MV-4-11 (cell line): ENCODE measurements at places on chromosomes 13 and 19.

DNA sequence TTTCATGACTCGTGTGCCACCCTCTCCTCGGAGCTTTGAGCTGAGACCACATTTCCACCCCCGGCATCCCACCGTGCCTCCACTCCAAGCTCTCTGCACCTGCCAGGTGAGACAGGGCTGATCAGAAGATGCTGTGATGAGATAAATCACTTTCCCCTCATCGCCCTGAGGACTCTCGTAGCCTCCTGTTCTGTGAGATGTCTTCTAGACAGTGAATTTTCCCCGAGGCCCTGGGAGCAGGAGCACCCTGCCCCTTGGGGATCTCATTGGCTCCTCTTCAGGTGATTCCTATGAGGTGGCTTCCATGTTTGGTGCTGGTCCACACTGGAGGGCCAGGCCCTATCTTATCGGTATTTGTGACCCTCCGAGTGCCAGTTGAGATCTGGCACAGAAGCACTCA, 154.0 kb upstream of the TSHZ3 start:
- no peak for DNase-seq

GRCh38 chr13:24306632-24307031, 2.7 kb upstream of the C1QTNF9 start:
- no peak for DNase-seq

DNA sequence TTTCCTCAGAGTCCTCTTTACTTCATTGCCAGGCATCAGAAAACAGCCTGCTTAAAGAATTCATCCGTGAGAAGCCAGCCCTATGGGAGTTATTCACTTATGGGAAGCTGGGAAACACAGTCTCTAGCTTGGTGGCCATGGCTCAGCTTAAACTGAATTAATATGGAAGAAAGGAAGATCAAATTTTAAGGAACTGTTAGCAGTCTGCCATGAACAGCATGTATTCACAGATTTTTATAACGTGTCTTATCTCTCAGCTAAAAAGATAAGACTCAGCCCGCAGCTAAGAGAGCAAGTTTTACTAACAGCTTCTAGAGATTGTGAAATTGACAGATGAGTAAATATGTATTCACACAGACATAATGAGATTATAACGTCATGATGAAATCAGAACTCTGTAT, 253.7 kb upstream of the RXFP2 start:
- DNase-seq = no peak

DNA sequence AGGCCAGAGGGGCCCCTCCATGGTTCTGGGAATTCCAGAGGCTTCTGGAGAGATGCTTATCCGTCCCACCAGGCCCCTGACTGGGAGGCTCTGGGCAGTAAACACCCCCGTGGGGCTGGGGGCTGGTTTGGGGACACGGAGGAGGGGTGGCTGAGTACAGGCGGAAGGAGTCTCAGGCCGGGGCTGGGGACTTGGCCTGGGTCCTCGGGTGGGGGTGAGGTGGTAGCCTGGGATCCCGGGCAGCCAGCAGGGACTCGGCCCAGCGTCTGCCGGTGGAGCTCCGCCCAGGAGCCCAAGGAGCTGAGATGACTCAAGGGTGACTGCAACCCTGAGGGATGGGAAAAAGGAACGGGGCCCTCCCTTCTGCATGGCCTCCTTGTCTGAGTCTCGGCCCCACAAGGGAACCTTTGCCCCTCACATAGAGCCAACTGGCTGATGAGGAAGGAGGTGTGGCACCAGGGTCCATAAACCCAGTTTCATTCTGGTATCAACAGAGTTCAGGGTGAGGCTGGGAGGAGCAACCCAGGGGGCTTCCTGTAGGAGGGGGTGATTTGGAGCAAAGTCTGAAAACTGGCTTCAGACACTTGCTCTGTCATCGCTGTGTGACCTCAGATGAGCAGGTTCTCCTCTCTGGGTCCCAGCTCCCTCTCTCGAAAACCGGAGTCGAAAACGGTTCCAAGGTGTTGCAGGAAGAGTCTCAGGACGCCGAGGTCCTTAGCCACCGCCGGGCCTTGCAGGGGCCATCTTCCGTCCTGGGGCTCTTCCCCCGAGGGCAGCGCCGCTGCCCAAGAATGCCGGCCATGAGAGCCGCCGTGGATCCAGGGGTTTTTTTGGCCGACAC, 809 bp downstream of the MISP start:
- peak; percentile 82 for DNase-seq

DNA sequence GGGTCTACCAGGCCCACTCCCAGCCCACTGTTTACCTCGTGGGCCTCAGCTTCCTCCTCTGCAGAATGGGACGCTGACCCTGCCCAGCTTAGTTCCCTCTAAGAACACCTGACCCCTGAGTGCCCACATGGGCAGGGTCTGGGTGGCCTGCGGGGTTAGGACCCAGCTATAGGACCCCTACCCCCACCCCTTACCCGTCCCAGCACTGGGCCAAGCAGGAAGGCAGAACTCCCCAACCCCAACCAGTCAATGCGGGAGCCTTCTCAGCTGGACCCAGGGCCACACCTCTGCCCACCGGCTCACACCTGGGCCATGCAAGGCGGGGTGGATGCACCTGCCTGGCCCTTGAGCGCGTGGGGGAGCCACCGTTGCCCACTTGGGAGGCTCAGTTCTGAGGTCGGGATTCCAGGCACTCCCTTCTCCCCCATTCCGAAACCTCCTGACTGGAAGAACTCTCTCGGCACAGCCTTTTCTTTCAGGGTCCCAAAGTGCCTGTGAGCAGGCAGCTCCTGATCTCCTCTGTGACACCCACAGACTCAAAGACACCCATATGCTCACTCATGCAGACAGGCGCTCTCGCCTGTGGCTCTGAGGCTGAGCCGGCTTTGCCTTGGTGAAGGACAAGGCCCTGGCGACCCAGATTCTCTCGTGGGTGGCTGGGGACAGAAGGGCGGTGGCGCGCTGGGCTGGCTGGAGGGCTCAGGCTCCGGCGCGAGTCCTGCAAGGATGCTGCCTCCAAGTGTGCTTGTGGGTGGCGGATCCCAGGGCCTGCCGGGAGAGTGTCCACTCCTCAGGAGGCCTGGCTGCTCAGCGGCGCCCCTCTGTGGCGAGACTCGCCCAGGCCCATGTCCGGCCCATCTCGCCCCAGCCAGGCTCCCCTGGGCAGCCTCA, 27.9 kb upstream of the PARP4 start:
- no peak for DNase-seq
